Colonic mucosa (tissue), 4 donors: ENCODE measurements at places on chromosomes 5 and 9. TPM values are rescaled to one million over a fixed set of nuclear protein-coding genes. Genes with fewer than 3 reads are reported as not detected.

- no peaks in the 10 kb centered on the region for H3K27me3 ChIP-seq
- no peak overlapping the region for H3K4me3 ChIP-seq
- H3K4me1 ChIP-seq: no peaks in the 10 kb centered on the region
- DNase-seq: no peak
Observed at GRCh38 chr9:81268048-81268447, 421.3 kb downstream of the TLE1 start.

GRCh38 chr9:126399251-126399650 is 72.6 kb downstream of the MVB12B start:
- DNase-seq: no peak
- peaks cover 5% of the 10 kb centered on the region for H3K4me1 ChIP-seq
- H3K36me3 ChIP-seq: no peaks in the 10 kb centered on the region
- no peaks in the 10 kb centered on the region for H3K27me3 ChIP-seq
- no peak overlapping the region for H3K4me3 ChIP-seq

- H3K27me3 ChIP-seq: no peaks in the 10 kb centered on the region
- DNase-seq: no peak
- no peaks in the 10 kb centered on the region for H3K4me1 ChIP-seq
- no peaks in the 10 kb centered on the region for H3K36me3 ChIP-seq
Observed at GRCh38 chr9:111674319-111674718, 12.9 kb downstream of the GNG10 start.

- H3K4me1 ChIP-seq: no peaks in the 10 kb centered on the region
- no peak for DNase-seq
- no peaks in the 10 kb centered on the region for H3K27me3 ChIP-seq
- no peak overlapping the region for H3K27ac ChIP-seq
- H3K36me3 ChIP-seq: no peaks in the 10 kb centered on the region
Observed at GRCh38 chr5:33275391-33275790, 165.4 kb upstream of the TARS1 start.

DNA sequence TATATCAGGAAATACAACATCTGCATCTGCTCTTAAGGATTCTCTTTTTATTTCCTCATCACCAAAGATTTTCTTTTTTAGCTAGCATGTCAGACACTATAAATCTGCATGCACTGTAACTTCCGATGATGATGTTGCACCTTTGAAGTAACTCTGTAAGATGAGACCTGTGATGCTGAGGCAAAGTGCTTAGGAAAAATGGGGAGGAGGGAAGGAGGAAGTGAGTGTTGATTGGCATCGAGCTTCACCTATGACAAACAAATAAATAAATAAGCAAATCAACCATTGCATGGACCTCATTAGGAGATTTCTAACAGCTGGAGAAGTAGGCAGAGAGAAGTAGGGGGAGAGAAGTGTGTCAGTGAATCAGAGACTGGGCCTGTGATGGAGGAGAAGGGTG is 52.6 kb downstream of the ENC1 start:
- H3K27me3 ChIP-seq: no peaks in the 10 kb centered on the region
- no peak overlapping the region for H3K4me3 ChIP-seq
- no peaks in the 10 kb centered on the region for H3K36me3 ChIP-seq
- peak overlapping the region; percentile 83 for H3K27ac ChIP-seq
- DNase-seq: no peak
- no peaks in the 10 kb centered on the region for H3K4me1 ChIP-seq

GRCh38 chr9:35616681-35617459 is 1.3 kb downstream of the CD72 start:
- H3K36me3 ChIP-seq: no peaks in the 10 kb centered on the region
- H3K27ac ChIP-seq: no peak overlapping the region
- no peaks in the 10 kb centered on the region for H3K27me3 ChIP-seq

DNA sequence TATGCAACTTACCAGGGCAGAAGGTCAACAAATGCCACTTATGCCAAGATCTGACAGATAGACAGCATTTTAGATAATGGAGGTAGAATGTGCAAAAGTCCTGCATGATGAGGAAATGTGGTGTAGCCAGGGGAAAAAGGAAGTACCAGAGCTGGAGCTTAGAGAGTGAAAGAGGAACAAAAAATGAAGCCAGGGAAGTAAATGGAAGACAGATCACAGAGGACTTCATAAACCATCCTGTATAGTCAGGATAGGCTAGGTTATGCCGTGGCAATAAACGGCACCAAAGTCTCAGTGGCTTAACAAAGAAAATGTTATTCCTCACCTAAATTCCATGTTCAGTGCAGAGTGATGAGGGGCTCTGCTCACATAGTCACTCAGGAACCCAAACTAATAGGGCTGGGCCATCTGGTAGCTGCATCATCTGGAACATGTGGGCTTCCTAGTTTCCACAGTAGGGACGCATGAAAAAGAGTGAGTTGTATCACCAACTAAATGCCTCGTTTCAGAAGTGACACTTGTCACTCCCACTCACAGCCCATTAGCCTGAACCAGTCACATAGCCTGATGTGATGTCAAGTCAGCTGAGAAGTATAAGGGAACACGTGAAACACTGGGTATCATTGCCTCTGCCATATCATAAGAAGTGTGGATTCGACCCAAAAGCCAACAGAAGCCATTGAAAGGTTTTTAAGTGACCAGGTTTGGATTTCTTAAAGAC is 70.3 kb downstream of the SH3RF2 start:
- no peak overlapping the region for H3K27ac ChIP-seq
- no peaks in the 10 kb centered on the region for H3K4me1 ChIP-seq
- no peaks in the 10 kb centered on the region for H3K27me3 ChIP-seq
- no peaks in the 10 kb centered on the region for H3K36me3 ChIP-seq
- DNase-seq: no peak

DNA sequence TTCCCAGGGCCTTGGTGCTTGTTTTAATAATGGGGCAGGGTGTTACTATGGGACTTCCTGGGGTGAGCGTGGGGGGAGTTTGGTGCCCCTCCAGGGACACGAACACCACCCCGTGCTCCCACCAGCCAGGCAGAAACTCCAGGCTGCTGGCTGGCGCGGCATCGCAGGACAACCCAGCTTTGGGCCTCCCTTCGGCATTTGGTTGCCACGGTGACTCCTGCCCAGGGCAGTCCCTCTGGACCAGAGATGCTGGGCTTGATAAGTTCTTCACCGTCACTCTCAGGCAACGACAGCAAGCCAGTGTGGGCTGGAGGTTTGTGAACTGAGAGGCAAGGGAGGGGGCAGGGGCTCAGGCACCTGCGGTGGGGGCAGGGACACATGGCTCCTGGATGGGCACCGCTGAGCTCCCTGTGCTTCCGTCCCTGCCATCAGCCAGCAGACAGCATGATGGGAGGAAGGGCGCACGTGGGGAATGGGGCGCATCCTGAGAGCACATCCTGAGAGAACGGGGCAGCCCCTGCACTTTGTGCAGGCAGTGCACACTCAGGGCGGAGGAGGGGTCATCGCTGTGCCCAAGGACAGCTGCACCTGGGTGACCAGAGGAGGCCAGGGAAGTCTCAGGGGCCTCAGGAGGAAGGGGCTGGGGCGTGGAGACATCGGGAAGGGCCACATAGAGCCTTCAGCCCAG is 116.4 kb downstream of the RXRA start:
- no peaks in the 10 kb centered on the region for H3K4me1 ChIP-seq
- no peak for DNase-seq
- H3K27ac ChIP-seq: no peak overlapping the region
- no peaks in the 10 kb centered on the region for H3K36me3 ChIP-seq
- H3K27me3 ChIP-seq: no peaks in the 10 kb centered on the region

The ZNF483 gene
- 2.8 TPM for total RNA-seq
